ENCODE measurements at places on chromosomes 1 and 21.

DNA sequence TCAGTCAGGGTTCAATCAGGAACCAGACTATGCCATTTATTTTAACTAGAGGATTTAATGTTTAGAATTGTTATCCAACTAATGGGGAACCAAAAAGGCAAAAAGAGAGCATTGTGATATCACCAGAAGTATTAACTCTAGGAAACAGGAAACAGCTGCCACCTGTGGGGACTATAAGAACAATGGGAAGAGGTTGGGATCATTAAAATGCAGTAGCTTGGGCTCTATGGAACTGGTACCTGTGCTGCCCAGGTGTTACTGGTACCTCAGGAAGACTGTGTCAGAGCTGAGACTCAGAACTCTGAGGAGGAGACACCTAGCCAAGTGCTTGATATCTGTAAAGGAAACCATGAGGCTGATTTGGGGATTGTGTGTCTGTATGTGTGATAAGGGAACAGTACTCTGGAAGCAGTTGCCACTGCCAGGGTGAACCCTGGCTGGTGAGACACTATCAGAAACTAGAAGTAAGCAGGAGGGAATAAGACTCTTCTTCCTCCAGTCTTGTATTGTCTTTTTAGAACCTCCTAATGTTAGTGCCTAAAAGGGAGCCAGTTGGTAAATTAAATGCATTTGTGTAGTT lies 49.4 kb downstream of the MAN1A2 start:
- peak; percentile 57 for DNase-seq

DNA sequence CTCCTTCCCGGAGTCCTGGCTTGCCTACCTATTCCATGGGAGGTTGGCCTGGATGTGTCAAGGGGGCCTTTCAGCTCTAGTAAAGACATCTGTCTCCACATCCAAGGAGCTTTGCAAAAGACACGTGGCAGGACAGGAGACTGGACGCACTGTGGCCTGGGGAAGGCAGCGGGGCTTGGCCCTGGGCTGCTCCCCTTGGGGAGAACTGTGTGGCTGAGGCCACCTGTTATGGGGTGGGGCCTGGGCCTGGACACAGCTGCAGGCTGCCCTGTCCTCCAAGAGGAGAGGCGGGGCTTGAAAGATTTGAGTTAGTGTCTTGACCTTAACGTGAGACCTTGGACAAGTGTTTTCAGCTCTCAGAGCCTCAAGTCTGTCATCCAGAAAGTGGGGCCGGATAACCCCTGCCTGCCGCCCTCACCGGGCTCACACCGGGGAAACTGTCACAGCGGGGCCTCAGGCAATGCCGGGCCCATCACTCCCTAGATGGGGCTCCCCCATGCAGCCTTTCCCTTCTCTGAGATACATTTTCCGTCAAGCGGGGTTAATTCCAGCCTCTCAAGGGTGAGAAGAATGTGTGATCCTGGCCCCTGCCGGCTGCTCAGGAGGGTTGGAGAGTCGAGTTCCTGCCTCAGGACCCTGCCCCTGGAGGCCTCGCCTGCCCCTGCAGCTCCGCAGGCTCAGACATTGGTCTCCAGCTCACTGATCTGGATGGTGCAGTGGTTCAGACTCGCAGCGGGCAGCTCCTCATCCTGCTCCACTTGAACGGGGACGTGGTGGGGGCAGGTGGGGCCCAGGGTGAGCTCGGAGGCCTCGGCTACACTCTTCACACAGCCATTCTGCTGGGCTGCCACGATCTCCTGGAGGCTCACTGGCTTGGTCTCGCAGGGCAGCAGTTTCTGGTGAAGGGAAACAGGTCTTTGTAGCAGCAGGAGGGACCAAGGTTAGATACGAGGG lies 25.6 kb downstream of the PODN start:
- no peak for DNase-seq

DNA sequence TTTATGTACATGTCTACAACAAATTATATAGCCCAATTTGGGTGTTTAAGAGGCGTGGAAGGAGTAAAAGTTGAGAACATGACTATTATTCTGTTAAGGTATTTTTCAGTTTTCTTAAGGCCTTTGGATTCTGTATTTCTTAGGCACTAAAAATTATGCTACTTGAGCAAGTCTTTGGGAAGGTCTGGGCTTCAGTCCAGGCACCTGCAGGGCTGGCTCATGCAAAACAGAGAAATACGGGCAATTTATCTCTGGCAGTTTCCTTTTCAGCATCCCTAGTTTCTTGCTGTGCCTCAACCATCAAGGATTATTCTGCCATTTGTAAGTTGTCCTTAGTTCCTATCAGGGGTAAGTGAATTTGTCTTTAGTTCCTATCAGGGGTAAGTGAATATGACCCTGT lies 358.8 kb upstream of the B3GALT2 start:
- no peak for DNase-seq

DNA sequence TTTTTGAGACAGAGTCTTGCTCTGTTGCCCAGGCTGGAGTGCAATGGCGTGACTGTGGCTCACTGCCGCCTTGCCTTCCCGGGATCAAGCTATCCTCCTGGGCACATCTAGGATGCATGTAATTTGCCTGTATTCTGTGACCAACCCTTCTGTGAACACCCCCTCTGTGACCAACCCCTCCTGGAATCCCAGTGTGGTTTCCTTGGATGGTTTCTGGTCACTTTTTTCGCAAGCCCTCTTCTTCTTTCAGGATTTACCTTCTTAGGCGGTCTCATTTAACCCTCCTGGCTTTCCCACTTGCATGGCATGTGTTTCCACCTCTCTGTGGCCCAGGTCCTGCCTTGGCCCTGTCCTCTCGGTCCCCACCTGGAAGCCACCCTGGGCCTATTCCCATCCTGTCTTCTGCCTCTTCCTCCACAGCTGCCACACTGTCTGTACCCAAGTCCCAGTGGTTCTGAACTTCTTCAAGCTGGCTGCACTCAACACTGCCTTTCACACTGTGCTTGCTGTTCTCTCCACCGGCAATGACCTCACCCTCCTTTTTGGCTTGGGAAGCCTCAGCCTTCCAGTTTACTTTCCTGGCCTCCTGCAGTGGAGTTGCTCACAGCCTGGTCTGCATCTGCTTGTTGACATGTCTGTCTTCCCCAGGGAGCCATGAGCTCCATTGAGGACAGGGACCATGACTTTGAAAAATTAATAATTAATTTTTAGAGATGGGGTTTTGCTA lies 57.0 kb downstream of the DISC1 start:
- peak; percentile 98 for DNase-seq

GRCh38 chr1:119675349-119676345 lies 27.6 kb upstream of the ZNF697 start:
- peak; percentile 79 for DNase-seq

GRCh38 chr1:181429462-181429861 lies 53.9 kb upstream of the CACNA1E start:
- no peak for DNase-seq

DNA sequence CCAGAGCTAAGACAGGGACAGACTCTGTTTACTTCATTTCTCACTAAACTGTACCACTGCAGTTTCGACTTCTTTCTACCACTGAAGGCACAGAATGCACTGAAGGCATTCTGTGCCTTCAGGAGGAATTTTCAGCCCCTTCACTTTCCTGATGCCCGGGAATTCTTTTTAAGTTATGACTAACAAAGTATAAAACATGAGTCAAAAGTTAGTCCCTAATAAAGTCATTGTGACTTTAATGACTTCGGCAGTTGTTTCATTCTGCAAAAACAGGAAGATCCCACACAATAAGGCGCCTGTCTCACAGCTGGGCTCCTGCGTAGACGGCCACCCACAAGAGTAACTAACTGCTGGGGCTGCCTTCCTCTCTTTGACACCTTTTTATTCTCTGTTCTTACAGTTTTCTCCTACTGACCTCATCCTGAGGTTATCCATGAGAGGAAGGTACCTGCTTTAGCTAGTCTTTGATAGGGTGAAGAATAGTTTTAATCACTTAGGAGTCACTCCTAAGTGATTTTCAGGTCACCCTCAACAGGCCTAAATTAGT lies 183.9 kb upstream of the SGIP1 start:
- DNase-seq, result no peak

DNA sequence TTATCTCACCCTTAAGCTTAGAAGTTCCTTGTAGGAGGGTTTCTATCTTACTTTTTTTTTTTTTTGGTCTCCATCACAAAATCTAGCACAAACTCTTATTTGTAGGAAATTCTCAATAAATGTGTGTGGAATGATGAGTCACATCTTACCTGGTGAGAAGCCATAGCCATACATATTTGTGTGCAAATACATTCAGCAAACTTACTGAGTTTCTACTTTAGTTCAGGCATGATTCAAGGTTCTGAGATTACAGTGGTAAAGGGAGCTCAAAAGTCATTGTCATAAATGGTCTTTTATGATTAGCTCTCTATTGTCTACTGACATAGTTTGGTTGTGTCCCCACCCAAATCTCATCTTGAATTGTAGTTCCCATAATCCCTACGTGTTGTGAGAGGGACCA lies 193.1 kb upstream of the UBE2U start:
- no peak for DNase-seq

GRCh38 chr1:66413838-66414175 lies 120.1 kb upstream of the SGIP1 start:
- DNase-seq, result no peak

- DNase-seq, result no peak
Measured at GRCh38 chr1:76298399-76298798, 223.9 kb downstream of the ST6GALNAC3 start.

DNA sequence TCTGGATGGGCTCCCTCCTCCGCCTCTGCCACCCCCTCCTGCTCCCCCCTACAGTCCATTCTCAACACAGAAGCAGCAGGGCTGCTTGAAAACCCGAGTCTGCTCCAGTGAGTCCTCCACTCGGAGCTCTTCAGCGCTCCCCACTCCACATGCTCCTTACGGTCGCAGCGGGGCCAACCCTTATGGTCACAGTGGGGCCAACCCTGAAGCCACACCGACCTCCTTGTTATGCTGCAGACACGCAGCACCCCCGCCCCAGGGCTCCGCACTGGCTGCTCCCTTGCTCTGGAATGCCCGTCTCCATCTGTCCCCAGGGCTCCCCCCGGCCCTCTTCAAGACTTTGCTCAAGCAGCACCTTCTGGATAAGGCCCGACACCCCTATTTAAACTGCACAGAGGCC lies 22.6 kb downstream of the GPR157 start:
- no peak for DNase-seq

GRCh38 chr21:31298618-31299269 lies 45.3 kb downstream of the TIAM1 start:
- no peak for DNase-seq

DNA sequence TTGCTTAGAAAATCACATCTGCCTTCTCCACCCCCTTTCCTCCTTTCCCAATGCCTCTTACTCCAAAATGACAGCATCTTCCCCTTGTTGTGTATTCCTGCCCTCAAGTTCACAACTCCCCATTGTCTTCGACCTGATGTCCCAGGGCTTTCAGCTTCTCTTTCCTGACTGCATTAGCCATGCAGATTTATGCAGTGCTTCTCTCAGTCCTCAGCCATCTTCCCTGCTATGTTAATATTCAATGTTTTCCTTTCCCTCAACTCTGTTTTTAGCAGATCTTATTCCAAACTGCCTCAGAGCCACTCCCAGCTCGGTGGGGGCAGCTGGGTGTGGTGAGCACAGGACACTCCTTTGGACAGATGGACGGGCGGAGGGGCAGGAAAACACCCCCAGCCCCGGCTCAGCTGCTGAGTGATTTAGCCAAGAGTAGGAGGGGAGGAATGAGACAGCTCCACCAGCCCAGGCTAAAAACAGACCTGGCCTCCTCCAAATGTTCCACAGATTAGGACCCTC lies 71.0 kb downstream of the CD2 start:
- DNase-seq, result no peak

- DNase-seq, result no peak
Measured at GRCh38 chr1:22778862-22779520, 68.4 kb downstream of the EPHB2 start.

DNA sequence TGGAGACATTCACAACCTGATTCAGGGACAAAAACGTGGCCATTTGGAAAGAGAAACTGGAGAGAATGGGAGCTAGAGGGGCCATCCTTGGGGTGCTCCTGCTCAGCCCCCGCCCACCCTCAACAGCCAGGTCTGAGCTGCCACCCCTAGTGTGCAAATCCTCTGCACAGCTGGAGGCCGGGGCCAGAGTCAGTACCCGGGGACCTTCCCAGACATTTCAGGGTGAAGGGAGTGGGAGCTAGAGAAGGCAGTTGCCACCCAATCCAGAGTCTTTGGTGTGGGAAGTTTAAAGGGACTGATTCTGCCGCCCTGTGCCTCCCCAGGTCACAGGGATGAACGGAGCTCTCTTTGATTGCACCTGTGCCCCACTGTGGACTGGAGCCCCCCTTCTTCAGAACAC lies 397.4 kb downstream of the MATN1 start:
- DNase-seq, result no peak

GRCh38 chr1:178688244-178688643 lies 36.8 kb upstream of the RALGPS2 start:
- DNase-seq, result no peak

DNA sequence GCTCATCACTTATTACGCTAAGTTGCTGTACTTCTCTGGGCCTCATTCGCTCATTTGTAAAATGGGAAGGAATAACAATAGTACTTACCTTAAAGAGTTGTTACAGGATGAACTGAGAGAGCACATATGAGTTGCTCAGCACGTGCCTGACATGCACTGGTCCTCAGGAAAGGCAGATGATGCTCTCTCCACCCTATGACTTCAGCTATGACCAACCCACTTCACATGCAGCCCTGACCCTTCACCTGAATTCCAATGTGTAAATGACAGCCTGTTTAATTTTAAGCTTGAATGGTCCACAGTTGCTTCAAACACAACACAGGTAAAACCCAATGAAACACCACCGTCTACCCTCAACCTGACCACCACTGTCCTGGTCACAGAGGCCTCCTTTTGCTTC lies 32.9 kb downstream of the GADD45A start:
- no peak for DNase-seq

DNA sequence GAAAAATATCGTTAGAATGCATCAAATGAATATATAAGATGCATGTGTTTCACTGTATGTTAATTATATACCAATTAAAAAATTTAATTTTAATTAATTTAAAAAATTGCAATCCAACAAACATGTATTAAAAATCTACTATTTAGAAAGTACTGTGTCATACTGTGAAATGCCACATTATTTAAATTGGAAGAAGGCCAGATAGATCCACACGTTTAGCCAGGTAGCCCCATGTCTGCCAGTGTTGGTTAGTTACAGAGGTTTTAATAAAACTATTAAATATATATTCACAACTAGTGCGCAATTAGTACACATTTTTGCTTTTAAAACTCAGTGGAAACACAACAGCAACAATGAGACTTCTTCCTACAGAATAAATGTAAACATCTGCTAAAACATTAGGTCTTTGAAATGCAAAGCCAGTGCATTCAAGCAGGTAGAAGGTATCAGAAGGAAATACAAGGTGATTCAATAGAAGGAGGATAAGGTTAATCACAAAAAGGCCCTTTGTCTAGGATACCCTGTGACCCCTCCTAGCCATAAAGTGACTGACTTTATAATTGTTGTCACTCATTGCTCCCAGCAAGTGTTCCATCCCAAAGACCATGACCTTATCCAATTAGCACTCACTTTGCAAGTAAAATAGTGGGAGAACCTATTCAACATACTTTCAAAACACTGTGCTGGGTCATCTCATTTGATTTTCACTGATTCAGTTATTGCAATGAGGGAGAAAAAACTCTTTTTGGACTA lies 211.5 kb downstream of the TTLL7 start:
- no peak for DNase-seq

- no peak for DNase-seq
Measured at GRCh38 chr1:173175514-173176145, 31.5 kb downstream of the TNFSF4 start.

Data from NCI-H1417 (cell line).